ENCODE measurements at places on chromosomes 6 and 20.

DNA sequence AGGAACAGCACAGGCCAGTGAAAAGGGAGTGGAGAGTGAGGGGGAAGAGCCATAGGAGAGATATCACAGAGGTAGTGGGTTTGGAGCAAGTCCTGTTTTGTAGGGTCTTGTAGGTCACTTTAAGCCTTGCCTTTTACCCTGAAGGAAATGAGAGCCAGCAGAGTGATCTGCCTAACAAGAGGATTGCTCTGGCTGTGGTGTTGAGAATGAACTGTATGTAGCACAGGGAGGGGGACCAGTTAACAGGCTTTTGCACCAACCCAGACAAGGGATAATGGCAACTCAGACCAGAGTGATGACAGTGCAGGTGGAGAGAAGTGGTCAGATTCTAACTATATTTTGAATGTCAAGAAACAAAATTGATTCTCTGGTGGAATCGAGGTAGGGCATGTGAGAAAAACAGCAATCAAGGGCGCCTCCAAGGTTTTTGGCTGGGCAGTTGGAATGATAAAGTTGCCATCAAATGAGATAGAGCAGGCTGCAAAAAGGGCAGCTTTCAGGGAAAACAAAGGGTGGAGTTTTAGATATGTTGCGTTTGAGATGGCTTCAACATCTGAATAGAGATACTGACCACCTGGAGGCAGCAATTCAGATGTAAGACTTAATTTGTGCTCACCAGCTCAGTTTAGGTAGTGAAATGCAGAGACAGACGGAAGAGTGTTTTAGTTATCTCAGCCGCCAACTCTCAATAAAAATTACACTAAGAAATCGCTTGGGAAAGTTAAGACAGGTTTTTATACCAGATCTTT, 134.4 kb upstream of the BTBD3 start:
- DNase-seq: no peak

DNA sequence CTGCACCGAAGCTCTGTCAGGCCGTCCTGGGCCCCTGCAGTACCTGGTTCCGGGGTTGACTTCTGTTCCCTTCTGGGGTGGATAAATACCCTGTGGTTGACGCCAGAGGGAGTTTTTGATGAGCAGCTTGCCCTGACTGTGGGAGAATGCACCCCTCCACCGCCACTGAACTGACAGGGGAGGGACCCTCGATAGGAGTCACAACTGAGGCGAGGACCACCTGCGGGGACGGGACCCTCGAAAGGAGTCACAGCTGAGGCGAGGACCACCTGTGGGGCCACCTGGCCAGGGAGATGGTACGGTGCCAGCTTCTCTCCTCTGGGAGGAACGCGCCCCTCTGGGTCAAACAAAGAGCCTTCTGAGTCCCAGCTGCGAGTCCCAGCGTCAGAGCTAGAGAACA, 100.1 kb upstream of the FRMD1 start:
- no peak for DNase-seq

DNA sequence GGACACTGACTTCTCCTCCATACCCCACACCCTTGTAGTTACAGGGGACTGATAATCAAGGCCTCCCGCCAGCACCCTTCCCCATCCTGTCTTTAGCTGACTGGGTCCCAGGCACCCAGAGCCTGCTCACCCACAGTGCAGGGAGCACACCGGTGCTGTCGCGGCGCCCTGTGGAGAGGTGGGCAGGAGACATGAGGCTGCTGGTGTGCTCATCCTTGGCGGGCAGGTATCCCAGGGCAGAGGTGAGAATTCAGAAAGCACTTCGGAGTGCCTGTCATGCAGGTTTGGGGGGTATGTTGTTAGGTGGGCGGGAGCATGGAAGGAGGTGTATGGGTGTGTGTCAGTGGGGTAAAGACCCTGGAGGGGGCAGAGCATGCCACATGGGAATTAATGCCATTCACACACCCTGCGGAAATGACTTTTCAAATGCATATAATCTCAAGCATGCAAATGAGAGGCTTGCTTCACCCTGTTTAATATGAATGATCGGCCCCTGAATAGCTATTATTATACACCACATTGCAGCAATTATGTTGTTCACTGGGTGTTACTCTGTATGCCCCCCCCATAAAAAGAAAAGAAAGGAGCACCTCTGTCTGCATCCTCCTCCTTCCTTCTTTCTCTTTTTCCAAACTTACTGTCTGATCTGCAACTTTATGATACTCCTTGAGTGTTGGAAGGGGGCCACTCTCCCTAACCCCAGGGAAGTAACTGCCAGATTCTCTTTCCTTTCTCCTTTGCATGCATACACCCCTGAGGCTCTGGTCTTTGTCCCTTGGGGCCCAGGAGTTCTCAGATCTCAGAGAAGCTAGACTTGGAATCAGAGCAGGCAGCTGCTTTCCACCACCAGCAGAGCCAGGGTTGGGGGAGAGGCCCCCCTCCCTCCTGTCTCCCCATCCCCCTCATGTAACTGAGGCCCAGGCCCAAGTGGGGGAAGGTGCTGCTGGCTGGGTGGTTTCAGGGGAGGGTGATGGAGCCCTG, 16.0 kb downstream of the FOXP4 start:
- DNase-seq: no peak

DNA sequence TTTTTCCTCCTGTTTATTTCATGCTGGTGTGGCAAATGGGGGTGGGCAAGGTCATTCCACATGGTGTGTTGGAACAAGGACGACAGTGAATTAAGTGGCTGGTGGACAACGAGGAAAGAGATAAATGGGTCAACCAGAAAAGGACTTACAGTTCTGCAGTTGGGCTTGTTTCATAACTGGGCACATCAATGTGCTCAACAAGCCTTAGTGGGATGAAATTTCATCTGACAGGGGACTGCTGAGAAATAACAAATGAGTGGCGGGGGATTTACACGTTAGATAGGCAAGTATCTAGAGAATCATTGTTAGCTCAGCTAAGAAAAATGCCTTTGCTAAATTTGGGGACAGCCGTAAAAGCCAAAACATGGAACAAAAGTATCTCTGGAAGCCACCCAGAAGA, 163.6 kb downstream of the NRN1 start:
- DNase-seq: no peak

- no peak for DNase-seq
Observed at GRCh38 chr6:96301023-96301422, 220.6 kb upstream of the UFL1 start.
